ENCODE measurements at places on chromosomes 7 and 10.

GRCh38 chr7:84154991-84155781, 39.4 kb downstream of the SEMA3A start:
- no peak for DNase-seq

- no peak for DNase-seq
Observed at GRCh38 chr7:85773116-85773728, 586.4 kb upstream of the SEMA3D start.

DNA sequence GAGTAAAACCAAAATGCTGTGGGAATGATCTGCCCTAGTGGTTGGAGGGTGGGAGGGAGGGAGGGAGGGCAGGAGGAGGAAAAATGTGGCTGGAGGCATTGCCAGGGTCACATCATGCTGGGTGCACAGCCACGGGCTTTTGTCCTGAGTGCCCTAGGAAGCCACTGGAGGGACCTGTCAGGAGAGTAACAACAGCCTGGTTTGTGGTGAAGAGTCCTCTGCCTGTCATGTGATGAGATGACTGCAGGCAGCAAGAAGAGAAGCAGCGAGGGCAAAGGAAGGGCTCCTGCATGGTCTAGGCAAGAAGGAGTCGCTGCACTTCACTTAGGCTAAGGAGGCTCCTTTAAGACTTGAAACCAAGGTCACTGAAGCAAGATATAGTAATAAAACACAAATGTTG, 65.6 kb downstream of the PKD1L1 start:
- no peak for DNase-seq

GRCh38 chr7:108267615-108268014, 137.5 kb upstream of the LAMB4 start:
- no peak for DNase-seq

- no peak for DNase-seq
Observed at GRCh38 chr7:95322396-95322795, 1.9 kb downstream of the PON1 start.

DNA sequence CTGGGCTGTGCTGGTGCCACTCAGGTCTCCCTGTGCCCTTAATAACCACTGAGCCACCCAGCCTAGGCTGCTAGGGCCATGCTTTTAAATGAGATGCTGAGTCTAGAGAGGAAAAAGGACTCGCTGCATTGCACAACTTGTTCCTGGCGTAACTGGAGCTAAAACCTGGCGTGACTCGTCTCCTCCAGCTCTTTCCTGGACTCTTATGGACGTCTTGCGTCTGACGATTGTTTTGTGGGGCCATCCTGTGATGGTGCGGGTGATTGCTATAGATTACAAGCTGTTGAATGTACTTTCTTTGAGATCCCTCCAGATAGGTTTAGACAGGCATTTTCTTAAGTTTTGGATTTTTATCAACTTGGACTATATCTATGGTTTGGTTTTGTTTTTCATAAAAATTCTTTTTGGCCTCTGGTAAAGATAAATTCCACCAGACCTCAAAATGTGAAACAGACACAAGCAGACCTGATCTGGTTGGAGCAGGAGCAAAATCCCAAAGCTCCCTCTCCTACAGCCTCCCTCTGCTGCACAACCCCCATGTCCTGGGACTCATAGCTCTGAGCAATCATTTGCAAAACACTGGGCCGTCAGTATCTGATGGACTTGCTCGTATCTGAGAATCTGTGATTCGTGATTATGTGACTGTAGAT, 230.3 kb downstream of the ARHGAP12 start:
- no peak for DNase-seq

- DNase-seq = no peak
Observed at GRCh38 chr7:42645906-42646305, 266.0 kb downstream of the C7orf25 start.

GRCh38 chr7:135795846-135796570, 47.4 kb upstream of the FAM180A start:
- DNase-seq = no peak
